ENCODE measurements at places on chromosomes 16 and 17. TPM values are rescaled to one million over a fixed set of nuclear protein-coding genes. Genes with fewer than 3 reads are reported as not detected.

DNA sequence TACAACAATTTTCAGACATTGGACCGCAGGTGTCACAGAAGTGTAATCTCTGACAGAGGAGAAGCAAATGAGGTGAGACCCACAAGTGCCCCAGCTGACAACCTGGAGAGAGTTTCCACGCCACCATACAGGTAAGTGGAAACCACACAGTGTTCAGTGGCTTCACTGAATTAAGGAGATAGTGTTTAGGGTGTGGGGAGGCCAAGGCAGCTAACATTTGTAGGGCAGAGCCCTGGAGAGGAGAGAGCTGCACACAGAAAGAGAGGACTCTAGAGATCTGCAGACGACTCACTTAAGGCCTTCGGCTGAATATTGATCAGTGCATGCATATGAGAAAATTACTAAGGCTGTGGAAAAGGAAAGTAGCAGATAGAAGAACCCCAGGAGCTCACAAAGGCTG, 228.9 kb upstream of the TNRC6C start:
- peaks cover 2% of the 10 kb centered on the region for H3K4me1 ChIP-seq
- H3K27ac ChIP-seq = no peak overlapping the region
- DNase-seq = no peak
- H3K27me3 ChIP-seq = peaks cover 16% of the 10 kb centered on the region
- H3K4me3 ChIP-seq = no peak overlapping the region
- H3K36me3 ChIP-seq = no peaks in the 10 kb centered on the region

GRCh38 chr17:47735536-47736011, 2.5 kb downstream of the TBX21 start:
- no peak overlapping the region for H3K27ac ChIP-seq
- H3K27me3 ChIP-seq = peaks cover 12% of the 10 kb centered on the region
- no peaks in the 10 kb centered on the region for H3K4me1 ChIP-seq
- H3K36me3 ChIP-seq = no peaks in the 10 kb centered on the region
- DNase-seq = no peak

DNA sequence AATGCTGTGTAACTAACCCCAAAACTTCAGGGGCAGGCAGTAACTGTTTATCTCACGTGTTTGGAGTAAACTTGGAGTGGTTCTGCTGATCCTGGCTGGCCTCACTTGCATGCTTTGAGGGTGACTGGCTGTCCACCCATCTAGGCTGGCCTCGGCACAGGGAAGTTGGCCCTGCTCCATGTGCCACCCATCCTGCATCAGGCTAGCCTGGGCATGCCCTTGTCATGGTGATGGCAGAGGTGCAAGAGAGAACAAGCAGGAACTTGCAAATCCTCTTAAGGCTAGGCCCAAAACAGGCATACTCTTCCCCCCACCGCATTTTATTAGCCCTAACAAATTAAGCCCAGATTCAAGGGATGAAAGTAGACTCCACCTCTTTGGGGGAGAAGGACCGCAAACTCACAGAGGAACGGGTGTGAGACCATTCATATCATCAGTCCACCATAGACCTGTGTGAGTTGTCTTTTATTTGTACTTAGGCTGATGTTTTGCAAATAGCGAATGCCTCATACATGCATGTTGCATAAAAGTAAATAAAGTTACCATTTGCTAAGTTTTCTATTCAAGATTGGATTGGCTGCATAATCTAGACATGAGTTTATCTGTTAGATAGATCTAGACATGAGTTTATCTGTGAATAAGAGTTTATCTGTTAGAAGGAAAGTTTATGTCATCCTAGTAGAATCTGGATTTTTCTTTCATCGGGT, 221.0 kb downstream of the CCDC182 start:
- no peaks in the 10 kb centered on the region for H3K4me1 ChIP-seq
- no peaks in the 10 kb centered on the region for H3K27me3 ChIP-seq
- H3K27ac ChIP-seq = no peak overlapping the region
- H3K4me3 ChIP-seq = no peak overlapping the region
- no peak for DNase-seq
- H3K36me3 ChIP-seq = no peaks in the 10 kb centered on the region

DNA sequence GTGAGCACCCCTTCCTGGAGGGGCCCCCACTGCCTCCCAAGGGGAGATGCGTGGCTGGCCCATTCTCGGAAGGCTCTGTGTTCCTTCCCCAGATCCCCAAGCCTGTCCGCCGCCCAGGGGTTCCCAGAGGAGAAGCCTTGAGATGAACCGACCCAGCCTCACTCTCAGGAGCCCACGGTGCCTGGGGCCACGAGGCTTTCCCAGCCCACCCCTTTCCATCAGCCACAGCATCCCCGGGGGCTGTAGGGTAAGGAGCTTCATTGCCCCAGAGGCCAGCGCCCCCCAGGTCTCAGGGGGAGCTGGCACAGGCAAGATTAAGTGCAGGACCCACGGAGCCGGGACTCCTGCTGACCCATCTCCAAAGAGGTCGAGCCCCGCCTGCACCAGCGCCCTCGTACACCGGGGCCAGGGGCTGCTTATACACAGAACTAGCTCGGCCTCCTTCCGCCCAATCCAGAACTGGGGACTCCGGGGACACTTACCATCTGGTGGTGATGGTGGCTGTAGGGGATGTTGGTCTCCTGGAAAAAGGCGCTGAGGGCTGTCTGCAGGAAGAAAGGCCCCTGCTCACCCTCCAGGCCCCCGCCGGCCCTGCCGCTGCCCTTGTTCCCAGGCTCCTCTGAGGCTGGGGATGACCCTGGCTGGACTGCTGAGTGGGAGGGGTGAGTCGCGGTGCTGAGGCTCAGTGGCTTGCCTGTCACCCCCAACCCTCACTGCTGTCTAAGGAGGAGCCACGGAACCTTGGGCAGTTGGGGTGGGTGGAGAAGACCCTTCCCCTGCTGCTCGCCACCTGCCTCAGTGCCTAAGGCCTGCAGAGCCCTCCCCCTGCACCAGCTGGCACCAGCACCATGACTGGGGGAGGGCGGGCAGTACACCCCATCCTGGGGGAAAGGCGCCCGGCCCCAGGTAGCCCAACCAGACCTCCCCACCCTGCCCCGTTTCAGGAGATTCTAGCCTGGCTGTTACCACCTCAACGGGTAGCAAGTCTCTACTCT, 4.4 kb downstream of the UBALD1 start:
- no peak overlapping the region for H3K4me3 ChIP-seq
- H3K36me3 ChIP-seq = no peaks in the 10 kb centered on the region
- no peaks in the 10 kb centered on the region for H3K27me3 ChIP-seq
- no peak overlapping the region for H3K27ac ChIP-seq

TLE7 gene
- not detected for total RNA-seq

WNT9B gene
- total RNA-seq = not detected

CLEC19A gene
- not detected for total RNA-seq

MT1H gene
- total RNA-seq = not detected

MPP3 gene
- total RNA-seq = 7.1 TPM

NEURL4 gene
- 58.9 TPM for total RNA-seq

KRT40 gene
- total RNA-seq = not detected

TSPOAP1 gene
- total RNA-seq = 0.05 TPM
